ENCODE measurements at places on chromosomes 6 and 20. TPM values are rescaled to one million over a fixed set of nuclear protein-coding genes. Genes with fewer than 3 reads are reported as not detected.

DNA sequence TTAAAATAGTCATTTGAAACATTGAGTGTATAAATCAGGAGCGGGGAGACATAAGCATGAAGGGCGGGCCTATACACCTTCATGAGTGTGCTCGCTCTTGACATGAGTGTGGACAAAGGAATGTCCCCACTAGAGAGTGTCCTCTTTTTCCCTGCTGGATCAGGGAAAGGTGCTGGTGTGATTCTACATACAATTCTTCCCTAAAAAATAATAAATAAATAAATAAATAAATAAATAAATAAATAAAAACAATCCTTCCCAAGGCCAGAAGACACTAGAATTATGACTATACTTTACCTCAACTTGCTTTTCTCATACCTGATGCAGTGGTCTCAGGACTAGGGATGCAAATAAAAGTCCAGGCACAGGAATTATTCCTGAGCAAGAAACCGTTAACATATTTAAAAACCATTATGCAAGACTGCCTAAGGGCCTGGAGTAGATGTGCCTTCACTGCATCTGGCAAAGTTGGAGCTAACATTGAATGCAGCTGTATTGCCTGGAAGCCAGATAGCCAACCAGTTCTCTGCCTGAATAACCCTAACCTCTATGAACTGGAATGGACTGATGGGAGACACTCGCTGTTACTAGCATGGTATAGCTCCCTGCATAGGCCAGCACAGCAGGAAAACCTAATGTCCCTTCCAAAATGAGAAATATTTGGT lies 37.5 kb upstream of the MICB start:
- no peak for DNase-seq

HAO1 gene
- not detected for polyA plus RNA-seq

CNKSR3 gene
- polyA plus RNA-seq, result 16.8 TPM

- no peak for DNase-seq
Measured at GRCh38 chr20:56018194-56018593, 12.9 kb upstream of the CBLN4 start.

FNDC1 gene
- 351 TPM for polyA plus RNA-seq

GRCh38 chr20:57753332-57754164 lies 43.7 kb upstream of the PMEPA1 start:
- DNase-seq, result no peak

DOK5 gene
- polyA plus RNA-seq, result 32.4 TPM

GRCh38 chr20:63346131-63347080 lies 14.7 kb downstream of the CHRNA4 start:
- DNase-seq, result no peak

TUBB1 gene
- polyA plus RNA-seq, result 1.2 TPM

ELOVL5 gene
- polyA plus RNA-seq, result 58.5 TPM

DNA sequence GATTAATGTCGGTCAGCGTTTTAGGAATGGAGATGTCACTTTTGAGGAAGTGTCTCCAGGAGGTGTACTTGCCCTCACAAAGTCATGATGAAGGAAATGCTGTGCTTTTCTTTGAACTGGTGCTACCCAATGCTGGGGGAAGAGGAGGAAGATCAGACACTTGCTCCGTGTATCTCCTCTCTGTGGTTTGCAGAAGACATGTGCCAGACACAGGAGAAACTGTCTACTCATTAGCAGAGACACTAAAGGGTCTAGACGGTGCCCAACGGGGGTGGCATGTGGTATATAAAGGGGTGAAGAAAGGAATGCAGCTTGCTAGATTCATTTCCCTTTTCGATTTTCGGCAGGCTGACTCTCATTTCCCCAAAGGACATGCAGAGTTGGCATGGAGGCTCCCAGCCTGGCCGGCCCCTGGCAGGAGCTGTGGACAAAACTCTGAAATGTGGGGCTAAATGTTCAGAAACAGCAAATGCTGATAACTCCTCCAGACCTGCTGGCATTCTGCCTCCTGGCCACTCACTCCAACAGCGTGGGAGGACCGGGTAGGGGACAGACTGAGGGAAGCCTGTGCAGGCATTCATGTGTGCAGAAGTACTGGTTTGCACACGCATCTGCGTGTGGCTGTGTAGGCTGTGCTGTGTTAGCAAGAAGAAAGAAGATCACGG lies 59.6 kb upstream of the QKI start:
- peak; percentile 23 for DNase-seq

GRCh38 chr6:32151181-32151862 lies 417 bp downstream of the PRRT1 start:
- DNase-seq, result no peak

SLC13A3 gene
- polyA plus RNA-seq, result 3.2 TPM

- no peak for DNase-seq
Measured at GRCh38 chr6:1135726-1136414, 176.0 kb upstream of the FOXQ1 start.

GRCh38 chr6:148306286-148306685 lies 36.4 kb upstream of the SASH1 start:
- no peak for DNase-seq

DNA sequence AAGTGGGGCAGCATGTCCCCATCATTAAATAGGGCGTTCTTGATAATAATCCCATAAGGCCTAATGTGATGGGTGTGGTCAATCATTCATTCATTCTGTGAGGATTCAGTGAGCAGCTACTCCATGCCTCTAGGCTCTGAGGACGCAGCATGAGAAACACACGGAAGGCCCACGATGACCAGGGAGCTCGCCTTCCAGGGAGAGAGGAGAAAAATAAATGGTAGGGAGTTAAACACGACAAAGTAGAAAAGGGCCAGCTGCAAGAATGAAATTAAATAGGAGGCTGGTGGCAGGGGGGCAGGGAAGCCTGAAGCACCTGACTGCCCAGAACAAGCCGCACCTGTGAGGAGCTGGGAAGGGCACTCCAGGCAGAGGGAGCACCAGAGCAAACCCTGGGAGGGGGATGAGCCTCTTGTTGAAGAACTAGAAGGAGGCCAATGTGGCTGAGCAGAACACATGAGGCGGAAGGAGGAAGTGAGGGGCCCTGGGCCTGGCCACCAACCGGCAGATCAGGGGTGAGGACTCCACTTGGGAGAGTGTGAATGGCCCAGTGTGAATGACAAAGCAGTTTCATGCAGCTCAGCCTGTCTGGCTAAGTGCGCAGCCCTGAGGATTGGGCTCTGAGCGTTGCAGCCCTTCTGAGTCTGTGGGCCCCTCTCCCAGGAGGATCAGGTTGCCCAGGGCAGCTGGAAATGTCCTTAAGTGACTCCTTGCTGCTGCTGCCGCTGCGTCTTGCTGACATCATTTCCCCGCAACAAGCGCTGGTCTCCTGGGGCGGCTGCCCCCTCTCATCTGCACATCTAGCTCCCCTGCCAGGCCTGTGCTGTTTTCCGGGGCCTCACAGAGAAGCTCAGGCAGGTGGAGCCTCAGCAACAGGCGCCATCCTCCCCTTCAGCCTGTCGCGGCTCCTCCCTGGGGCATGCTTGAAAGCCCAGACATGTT lies 99.9 kb downstream of the CDH26 start:
- peak; percentile 65 for DNase-seq

DNA sequence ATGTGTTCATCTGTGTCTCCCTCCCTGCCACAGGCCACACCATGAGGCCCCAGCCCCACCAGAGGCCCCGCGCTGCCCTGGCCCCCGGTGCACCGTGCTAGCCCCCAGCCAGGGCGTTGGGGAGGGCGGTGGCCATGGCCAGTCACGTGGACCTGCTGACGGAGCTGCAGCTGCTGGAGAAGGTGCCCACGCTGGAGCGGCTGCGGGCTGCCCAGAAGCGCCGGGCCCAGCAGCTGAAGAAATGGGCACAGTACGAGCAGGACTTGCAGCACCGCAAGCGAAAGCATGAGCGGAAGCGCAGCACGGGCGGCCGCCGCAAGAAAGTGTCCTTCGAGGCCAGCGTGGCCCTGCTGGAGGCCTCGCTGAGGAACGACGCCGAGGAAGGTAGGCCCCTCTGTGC lies 30.3 kb downstream of the PPP1R16B start:
- DNase-seq, result no peak

- no peak for DNase-seq
Measured at GRCh38 chr6:53109612-53110011, 39.0 kb downstream of the GCM1 start.

- no peak for DNase-seq
Measured at GRCh38 chr6:132651062-132651461, 7.9 kb downstream of the TAAR1 start.

GRCh38 chr20:17227219-17227575 lies 357 bp downstream of the PCSK2 start:
- no peak for DNase-seq

- DNase-seq, result no peak
Measured at GRCh38 chr6:1669996-1670395, 60.3 kb downstream of the FOXC1 start.

DNA sequence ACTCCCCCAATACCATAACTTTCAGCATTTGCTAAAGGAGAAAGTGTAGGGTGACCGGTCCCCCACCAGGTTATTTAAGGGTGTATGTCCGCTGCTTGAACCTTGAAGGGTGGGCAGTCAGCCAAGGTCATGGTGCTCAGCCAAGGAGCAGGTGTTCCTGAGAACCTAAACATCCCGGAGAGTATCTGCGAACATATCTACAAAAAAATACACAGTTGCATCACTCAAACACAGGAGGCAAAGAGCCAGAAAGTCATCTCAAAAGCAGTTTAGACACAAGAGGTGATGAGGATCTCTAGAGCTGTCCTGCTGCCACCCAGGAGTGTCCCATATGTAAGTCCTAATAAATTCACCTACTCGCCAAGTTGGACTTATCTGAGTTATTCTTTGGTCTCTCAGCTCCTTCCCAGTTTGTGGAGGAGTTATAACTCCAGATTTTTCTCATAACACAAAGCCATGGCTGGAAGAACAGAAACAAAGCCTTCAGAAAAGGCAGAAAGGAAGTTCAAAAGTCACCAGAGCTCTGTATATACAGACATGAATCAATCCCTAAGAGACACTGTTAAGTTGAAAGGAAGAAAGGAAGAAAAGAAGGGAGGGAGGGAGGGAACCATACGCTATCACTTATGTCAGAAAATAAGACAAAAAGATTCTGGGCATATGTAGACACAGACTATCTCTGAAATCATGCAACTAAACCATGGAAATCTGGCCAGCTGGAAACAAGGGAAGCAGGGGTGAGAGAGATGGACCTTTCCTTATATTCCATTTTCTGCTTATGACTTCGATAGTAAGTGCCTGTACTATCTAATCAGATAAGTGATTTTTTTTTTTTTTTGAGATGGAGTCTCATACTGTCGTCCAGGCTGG lies 11.3 kb downstream of the MBOAT1 start:
- no peak for DNase-seq

PRL gene
- 1.0 TPM for polyA plus RNA-seq

DNA sequence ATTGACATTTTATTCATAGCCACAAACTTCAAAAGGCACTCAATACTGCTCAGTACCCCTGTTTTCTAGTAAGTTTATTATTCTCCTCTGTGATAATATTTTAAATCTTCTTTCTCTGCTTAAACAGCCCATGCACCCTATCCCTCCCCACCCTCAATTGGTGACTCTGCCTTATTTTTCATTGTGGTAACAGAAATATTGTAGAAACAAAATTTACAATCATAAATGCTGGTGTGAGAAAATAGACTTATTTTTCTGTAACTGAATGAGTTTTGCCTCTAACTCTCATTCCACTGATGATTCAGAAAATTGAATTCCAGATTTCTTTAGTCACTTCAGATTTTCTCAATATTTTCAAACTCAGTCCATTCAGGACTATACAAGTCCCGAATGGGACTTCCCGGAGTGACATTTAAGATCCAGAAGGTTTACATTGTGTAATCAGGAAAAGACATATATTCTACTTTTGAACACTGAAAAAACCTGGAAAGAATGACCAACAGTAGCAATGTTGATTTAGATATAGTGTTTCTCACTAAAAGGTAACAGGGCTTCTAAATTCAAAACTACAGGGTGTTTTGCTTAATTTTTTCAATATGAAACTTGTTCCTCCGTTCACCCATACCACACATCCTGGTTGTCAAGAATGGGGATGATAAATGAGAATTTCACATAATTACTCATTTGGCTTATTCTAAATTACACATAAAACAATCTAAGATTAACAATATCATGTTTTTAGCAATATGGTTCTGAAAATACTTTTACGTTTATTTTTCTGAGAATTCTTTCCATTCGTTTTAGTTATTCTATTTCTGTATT lies 34.8 kb upstream of the UST start:
- DNase-seq, result no peak

ZBTB22 gene
- 16.1 TPM for polyA plus RNA-seq

GRCh38 chr6:36094753-36095496 lies 35.4 kb upstream of the MAPK13 start:
- peak; percentile 72 for DNase-seq

- DNase-seq, result no peak
Measured at GRCh38 chr20:22808628-22809027, 224.3 kb upstream of the FOXA2 start.

DNA sequence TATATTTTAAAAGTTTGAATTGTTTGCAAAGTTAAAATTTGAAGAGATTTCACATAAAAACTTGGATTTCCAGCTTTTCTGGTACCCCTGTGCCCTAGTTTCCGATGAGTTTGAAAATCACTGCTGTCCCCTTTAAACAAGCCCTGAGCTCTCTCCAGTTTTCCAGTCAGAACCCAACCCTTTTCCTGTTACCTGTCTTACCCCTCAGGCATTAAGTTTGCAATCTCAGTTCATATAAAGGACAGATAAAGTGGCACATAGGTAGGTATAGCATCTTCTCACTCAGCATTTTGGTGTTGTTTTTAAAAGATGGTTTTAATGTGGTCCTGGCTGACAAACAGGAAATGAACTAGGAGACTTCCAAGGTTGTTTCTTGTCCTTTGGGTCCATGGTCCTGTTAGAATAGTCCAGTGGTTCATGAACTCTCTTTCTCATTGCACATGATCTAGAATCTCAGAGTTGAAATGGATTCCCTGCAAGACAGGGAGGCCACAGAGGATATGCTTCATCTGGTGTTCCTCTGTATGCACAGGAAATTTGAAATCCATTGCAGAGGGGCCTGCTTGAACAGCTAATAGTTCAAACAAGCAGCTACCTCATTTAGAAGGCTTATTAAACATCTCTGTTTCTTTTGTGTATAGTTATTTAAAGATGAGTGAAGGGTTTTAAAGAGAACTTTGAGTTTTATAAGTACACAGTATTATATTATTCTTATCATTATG lies 82.7 kb downstream of the JAG1 start:
- no peak for DNase-seq

MICB gene
- 1.1 TPM for polyA plus RNA-seq

DNA sequence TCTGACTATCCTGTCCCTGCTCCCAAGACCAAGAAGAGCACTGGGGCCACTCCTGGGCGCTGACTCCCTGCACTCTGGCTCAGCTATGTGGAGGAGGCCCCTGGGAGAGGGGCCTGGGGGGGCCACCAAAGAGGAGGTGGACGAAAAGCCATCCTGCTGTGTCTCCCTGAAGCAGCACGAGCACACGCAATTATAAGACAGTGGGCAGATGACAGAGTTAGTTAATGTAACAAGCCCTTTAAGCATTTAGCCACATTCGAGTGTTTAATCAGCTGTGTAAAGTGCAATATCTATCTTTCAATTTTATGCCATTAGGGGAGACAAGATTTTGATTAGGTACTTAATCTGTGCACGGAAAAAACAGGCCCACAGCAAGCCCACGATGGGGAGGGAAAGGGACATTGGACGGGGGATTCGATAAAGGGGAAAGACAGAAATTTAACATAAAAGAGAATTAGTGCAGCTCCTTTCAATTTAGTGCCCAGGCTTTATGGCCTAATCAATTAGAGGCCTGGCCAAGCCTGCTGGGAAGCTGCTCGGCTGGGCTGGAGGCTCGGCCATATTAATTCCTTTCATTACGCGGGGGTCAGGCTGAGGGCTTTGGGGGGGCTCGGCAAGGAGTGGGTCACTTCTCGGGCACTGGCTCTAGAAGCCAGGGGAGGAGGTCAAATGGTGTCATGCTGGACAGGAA lies 286.2 kb downstream of the DHX35 start:
- no peak for DNase-seq

GRCh38 chr6:95670011-95670463 lies 92.7 kb downstream of the MANEA start:
- no peak for DNase-seq

LZTS3 gene
- 4.3 TPM for polyA plus RNA-seq

ELOVL4 gene
- polyA plus RNA-seq, result 3.2 TPM

Measured in muscle of back (tissue), 13 donors.